ENCODE measurements at places on chromosomes 16 and 17.
A peak's percentile ranks its signal among the peaks of the same experiment; 100 is the strongest.

DNA sequence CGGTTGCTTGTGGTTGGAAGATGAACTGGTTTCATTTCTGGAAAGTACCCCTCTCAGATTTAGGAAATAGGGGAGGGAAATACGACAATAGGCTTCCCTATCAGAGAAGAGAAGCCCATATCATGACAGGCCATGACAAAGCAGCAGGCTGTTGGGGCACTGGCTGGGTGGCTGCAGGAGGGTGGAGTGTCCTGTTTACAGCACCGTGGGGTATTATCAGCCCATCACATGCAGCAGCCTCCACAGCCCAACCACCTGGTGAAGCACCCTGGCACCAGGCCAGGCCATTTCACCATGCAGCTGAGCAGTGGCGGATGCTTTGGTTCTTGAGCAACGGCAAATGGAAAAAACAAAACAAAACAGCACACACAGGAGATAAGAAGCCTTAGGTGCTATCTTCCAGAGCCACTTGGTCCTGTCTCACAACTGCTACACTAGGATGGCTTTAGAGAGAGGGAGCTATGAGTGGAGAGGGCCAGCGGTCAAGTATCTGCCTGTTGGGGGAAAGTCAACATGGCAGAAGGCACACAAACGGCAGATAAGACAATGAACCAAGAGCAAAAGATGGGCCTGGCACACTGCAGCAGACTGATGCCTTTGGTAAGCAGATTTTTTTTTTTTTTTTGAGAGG lies 24.2 kb downstream of the FAM117A start:
- peak; percentile 83 for DNase-seq

DNA sequence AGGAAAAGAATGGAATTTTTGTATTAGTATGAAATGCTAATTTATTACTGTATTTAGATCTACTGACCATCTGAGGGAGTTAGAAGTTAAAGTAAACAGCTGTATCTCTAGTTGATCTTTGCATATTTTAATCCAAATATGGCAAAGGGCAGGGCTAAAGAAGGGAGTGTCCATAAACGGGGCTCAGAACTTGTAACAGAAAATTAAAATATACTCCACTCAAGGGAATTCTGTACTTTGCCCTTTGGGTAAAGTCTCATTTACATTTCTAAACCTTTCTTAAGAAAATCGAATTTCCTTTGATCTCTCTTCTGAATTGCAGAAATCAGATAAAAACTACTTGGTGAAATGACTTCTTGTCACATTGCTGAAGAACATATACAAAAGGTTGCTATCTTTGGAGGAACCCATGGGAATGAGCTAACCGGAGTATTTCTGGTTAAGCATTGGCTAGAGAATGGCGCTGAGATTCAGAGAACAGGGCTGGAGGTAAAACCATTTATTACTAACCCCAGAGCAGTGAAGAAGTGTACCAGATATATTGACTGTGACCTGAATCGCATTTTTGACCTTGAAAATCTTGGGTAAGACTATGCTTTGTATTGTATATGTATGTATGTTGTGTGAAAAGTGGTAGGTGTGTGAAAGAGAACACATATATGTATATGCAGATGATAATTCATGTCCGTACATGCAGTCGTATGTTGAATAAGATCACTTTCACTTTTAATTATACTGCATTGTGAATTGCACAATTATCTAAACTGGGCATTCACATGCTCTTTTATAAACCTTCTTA lies at the start of gene ASPA:
Gene ASPA (plus strand): TSS at position 186 of the 799 bp plus-strand sequence. CDS start 163 bp downstream, at position 349.
- no peak for DNase-seq

DNA sequence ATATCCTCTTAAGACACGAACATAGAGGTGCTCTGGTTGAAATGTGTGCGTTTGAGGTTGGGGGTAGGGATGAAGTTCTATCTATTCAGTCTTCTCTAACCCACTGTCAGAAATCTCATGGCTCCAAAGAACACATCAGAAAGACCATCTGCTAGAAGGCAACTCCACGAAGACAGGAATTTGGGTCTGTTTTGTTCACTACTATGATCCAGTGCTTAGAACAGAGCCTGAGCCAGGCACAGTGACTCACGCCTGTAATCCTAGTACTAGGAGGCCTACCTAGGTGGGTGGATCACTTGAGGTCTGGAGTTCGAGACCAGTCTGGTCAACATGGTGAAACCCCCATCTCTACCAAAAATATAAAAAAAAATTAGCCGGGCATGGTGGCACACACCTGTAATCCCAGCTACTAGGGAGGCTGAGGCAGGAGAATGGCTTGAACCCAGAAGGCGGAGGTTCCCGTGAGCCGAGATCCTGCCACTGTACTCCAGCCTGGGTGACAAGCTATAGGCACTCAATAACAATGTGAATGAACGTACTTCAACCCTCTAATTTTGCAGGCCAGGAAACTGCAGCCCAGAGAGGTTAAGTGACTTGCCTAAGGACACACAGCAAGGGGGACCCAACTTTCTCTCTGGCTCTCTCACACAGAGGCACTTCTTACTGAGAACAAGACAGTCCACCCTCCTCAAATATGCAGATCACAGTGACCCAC lies 2.3 kb downstream of the CASKIN2 start:
- DNase-seq: no peak

GRCh38 chr17:42676424-42677011 lies at the start of gene PLEKHH3:
PLEKHH3 (minus strand) TSS chr17:42676994; CDS start chr17:42676563, 431 bp downstream.
- DNase-seq: no peak

GRCh38 chr17:49002766-49003165 lies 5.6 kb downstream of the IGF2BP1 start:
- DNase-seq: no peak

GRCh38 chr17:82962163-82962720 lies 117.2 kb upstream of the METRNL start:
- DNase-seq: no peak

DNA sequence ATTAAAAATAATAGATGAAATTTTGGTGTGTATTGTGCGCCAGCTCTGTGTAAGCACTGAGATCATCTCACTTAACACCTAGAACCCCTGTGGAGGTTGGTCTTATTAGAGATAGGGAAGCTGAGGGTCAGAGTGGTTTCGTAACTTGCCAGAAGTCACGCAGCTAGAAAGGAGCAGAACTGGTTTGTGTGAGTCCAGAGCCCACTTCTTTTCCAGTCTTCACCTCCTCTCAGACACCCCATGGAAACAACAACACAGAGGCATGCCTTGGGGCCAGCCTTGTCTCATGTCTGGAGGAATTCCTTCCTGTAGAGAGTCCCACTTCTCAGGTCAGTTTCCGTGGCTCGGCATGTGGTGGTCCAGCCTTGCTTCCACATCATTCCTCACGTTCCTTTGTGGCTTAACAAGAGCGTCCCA lies 16.5 kb downstream of the YPEL2 start:
- no peak for DNase-seq

DNA sequence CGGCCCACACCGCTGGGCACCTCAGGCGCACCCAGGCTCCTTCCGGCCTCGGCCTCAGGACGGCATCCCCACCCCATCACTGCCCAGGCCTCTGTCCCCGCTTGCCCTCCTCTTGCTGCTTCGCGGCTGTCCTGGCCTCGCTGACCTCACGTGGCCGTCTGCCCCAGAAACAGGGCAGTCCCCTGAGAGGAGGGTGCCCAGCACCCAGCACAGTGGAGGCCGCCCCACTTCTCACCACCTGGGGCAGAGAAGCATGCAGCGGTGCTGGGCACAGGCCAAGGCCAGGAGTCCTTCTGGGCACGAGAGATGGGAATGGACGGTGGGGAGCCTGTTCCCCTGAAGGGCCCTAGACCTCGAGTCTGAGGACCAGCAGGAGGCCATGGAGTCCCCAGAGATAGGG lies 8.9 kb downstream of the HAGH start:
- no peak for DNase-seq

DNA sequence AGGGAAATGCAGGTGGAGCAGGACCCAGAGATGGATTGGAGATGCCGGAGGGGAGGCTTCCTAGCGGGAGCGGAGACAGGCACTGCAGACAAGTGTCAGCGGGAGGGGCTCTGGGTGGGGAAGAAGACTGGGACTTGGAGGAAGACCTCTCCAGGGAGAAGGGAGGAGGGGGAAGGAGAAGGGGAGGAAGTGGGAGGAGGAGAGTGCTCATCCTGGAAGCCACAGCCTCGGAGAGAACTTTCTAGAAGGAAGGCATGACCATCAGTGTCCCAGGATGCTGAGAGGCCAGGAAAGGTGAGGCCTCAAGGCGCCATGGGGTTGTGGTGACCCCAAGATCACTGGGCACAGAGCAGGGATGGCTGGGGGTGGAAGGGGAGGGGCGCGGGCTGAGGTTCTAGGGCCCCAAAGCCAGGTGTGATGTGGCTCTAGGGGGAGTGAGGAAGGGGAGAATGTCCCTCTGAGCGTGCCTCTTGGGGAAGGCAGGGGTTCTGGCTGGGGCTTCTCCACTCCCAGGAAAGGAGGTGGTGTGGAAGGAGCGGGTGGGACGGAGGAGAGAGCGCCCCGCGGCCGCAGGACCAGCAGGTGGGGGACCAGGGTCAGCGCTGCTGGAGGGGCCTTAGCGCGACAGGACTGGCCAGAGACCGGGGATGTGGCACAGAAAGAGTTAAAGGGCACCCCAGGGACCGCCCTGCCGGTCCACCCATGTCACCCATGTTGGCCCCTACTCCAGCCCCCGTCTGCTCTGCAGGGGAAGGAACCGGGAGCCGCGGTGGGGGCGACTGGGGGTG lies 900 bp upstream of the GCGR start:
- DNase-seq: no peak

GRCh38 chr17:1779571-1780131 lies 17.8 kb downstream of the SERPINF1 start:
- no peak for DNase-seq

- no peak for DNase-seq
Observed at GRCh38 chr17:27049104-27049784, 244.7 kb upstream of the WSB1 start.

DNA sequence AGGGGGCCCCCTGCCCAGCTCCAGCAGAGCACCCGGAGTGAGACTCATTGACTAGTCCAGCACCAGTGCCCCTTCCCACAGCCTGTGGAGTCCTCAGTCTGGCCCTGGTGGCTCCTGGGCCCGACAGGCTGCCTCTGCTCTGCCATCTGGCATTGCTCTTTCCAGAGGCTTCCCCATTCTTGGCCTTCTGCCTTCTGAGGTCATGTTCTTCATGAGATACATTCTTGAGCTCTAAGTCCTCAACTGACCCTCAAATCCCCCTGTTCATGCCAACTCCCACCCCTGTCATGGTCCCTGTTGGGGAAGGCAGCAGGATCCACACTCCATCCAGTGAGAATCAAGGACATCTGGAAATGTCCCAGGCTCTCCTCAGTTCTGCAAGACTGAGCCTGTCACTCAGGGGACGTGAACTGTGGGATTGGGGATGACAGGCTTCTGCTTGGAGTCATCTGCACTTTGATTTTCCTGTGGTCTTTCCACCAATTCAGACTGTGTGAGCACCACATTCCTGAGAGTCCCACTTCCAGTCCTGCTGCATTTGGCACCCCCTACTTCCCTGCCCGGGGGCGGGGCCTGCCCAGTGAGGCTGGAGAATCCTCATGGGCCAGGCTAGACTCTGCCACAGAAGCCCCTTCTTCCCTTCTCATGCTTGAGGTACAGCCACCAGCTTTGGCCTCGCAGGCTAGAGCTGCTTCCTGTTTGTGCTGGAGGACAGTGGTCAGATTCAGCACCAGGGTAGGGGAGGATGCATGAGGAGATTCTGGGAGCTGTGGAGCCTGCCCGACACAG lies 2.7 kb downstream of the TRPV2 start:
- DNase-seq: no peak

GRCh38 chr17:10751563-10751962 lies 21.7 kb upstream of the TMEM220 start:
- DNase-seq: no peak

DNA sequence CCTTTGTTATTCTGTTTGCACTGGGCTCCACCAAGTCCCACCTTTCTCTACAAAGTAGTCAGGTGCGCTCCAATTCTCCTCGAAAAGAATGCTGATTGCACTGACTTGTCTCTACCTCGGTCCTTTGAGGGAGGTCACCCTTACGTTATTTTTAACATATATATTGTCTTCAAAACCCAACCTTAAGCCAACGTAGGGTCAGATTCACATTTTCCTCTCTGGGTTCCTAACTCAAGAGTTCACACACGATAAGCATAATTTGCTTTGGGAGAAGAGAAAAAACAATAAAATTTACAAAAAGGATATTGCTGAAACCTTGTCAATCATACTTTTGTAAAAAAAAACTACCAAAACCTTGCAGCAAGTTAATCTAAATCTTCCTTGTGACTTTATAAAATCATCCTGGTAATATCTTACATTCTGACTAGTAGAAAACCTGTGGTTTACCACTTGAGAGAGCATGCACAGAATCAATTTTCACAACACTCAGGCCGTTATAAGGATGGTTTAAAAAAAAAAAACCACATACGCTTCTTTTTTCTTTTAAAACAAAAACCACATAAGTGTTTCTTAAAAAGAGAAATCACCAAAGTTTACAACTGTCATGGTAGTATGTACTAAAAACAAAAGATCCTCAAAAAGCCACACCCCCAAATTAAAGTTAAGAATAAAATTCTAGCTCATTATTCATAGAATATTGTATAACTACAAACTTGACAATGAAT lies 72.2 kb upstream of the TRAP1 start:
- DNase-seq: no peak

- no peak for DNase-seq
Observed at GRCh38 chr16:81261049-81261648, 22.7 kb downstream of the BCO1 start.

DNA sequence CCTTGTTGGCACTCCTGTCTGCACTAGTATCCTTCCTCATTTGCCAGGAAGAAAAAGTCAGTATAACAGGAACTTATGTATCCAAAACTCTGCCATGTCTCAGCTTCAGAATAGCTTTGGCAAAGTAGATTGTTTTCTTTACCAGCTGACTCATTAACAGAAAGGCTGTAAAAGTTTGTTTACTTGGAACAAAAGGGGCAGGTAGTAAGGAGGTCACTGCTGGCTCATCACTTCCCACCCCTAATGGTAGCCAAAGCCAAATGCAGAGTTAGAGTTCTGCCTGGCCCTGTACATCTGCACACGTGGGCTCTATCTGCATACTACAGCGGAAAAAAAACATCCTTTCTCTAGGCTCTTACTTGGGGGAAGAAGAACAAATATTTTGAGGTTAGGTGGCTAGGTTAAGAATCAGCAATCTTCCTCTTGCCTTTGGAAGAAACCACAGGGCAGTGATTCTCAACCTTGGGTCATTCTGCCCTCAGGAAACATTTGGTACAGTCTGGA lies 90.9 kb upstream of the BCAR1 start:
- DNase-seq: no peak

- no peak for DNase-seq
Observed at GRCh38 chr16:79451196-79451816, 149.2 kb downstream of the MAF start.

DNA sequence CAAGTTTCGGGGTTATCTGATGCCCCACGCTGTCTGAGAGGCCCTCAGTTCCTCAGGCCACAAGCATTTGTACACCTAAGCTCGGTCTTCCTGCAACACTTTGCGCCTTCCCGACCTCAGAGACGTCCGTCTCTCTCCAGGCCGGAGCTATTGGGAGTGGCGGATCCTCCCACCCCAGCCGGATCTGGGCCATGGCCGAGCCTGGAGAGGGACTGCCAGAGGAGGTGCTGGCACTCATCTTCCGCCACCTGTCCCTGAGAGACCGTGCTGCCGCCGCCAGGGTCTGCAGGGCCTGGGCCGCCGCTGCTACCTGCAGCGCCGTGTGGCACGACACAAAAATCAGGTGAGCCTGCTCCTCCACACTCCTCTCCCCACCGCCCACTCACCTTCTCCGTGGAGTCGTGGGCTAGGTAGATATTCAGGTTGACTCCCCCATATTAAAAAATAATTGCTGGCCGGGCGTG lies 1.9 kb downstream of the FBXL8 start:
- DNase-seq: no peak

GRCh38 chr17:39648616-39649366 lies 11.8 kb downstream of the STARD3 start:
- no peak for DNase-seq

GRCh38 chr16:5349101-5349500 lies 251.5 kb upstream of the EEF2KMT start:
- no peak for DNase-seq

- DNase-seq: no peak
Observed at GRCh38 chr17:3672571-3672970, 4.0 kb downstream of the EMC6 start.
